ENCODE measurements at places on chromosomes 2 and 18.

- no peak for DNase-seq
Measured at GRCh38 chr2:68594674-68595492, 48.5 kb upstream of the PROKR1 start.

GRCh38 chr2:105121434-105121833 is 83.6 kb downstream of the MRPS9 start:
- DNase-seq, result no peak

GRCh38 chr2:164126960-164127660 is 391.3 kb upstream of the FIGN start:
- DNase-seq, result no peak

DNA sequence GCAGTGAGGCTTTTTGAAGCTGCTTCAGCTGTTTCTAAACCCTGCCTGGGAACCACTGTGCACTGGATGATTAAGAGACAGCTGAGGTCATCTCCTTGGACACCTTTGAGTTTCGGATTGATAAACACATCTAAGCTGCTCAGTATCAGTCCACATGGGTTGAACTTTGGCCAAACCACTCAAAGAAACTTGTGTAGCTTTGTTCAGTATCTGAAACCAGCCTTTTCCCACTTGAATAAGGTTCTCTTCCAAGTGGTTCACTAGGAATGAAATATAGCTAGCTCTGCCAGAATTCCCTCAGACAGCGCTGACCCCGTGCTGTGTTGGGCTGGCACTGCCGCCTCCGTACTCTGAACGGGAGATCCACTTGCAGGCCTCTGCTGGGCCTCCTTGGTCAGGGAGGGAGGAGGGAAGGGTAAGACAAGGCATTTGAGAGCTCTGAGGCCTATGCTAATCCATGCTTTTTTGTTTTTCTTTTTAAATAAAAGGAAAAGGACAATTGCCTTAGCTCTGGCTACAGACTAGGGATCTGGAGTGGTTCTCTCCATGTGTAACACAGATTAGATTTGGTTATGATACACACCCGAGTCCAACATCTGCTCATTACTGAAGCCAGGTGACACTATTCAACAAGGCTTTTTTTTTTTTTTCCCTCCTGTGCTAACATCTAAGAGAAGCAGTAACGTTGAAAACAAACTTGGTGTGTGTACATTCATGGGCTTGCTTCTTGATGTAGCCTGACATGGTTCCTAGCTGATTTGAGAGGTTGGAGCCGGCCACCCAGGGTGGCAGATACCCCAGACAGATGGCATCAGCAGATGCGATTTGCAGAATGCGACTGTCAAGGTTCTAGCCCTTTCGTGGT is 67.7 kb downstream of the NCK2 start:
- DNase-seq, result no peak

DNA sequence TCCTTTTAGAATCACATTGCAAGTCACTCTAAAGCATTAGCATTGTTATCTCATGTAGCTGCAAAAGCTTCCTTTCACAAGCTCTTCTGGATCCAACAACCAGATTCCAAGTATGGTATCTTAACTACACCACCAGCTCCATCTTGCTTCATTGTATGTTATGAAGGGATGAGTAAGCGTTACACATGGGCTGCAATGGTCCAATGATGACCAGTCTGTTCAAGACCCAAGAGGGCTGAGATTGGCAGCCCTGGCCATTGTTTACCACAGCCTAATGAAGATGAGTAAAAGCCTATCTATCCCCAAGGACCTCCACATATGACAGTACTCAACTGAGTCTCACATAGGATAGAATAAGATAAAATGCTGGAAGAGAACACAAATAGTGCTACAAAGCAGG is 6.3 kb downstream of the CFLAR start:
- no peak for DNase-seq

DNA sequence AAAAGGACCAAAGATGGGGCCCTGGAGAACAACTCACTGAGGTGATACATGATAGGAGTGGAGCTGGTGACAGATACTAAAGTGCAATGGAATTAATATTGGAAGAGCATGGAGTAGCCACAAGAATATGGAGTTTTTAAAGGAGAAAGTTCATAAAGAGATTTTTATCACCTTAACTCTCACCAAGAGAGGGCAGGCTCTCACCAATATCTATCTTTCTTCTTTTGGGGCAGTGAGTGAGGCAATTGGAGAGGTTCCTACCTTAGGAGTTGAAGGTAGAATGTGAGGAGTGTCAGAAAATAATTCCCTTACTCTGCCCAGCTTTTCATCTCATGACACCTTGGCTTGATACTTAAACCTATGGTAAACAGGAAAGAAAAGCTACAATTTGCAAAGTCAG is 233.7 kb upstream of the CWC22 start:
- no peak for DNase-seq

DNA sequence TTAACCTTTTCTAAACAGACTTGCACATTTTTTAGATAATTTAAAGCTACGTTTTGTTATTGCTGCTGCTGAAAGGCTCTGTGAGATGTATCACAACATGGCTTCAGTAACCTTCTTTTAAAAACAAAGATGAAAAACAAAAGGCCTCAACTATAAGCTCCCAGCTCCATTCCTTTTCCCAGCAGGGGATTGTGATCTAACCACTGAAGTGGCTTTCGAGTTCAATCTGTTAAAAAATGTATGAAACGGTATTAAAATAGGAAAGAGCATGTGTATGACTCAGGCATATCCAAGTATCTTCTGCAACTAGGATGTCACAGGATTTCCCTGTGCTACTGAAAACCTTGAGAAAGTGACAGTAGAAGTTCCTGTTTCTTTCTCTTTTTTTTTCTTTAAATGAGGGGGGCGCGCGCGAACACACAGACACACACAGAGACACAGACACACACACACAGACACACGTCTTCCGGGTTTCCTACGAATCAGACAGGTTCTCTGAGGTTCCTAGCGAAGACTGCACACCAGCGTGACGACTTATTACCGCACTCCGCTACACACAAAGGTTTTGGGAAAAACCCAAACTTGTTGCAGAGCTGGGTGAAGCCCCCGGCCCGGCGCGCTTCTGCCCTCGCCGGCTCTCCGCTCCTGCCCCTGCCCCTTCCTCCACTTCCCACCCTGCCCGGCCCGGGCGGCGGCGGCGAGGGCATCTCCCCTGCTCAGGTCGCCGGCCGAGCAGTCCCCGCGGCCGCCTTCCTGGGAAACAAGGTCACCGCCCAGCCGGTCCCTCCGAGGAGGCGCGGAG is 86.8 kb downstream of the RBMS1 start:
- no peak for DNase-seq

GRCh38 chr2:204914708-204915107 is 369.4 kb downstream of the PARD3B start:
- no peak for DNase-seq

DNA sequence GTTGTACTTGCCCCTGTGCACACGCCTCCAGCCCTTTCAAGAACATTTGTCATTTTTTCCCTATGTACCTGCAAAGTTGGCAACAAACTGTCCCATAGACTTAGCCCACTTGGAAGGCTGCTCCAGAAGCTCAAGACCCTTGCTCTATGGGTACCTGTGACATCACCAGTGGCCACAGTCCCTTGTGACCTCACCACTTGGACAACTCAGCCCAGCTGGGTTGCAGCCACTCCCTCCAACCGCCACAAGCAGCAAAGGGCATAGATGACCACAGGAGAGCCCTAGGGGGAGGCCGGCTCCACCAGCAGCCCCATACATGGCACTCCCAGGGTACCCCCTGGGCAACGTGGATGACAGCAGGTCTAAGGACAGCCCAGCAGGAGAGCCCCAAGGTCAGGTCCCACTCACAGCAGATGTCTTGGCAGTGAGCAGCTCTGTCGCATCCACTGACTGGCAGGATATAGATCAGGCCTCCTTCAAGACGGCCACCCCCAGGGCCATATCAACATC is at the start of gene TEX44:
TEX44 (plus strand) TSS at position 229 of the 510 bp plus-strand sequence; CDS start at position 317, 88 bp downstream.
- no peak for DNase-seq

DNA sequence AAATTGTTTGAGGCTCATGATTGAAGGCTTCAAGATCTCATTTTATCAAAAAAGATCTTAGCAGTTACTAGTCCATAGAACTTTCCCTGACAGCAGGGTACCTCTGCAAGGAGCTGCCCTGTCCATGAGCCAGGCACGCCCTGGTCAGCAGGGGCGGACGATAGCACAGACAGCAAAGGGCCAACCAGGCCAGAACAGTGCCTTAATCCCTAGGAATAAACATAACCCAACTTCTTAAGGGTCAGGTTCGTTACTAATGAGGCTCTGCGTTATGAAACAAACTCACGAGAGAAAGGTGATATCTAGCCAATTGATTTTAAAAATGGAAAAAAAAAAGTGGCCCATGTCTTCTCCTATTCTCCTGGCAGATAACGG is 59.2 kb downstream of the BCL2 start:
- DNase-seq, result no peak

DNA sequence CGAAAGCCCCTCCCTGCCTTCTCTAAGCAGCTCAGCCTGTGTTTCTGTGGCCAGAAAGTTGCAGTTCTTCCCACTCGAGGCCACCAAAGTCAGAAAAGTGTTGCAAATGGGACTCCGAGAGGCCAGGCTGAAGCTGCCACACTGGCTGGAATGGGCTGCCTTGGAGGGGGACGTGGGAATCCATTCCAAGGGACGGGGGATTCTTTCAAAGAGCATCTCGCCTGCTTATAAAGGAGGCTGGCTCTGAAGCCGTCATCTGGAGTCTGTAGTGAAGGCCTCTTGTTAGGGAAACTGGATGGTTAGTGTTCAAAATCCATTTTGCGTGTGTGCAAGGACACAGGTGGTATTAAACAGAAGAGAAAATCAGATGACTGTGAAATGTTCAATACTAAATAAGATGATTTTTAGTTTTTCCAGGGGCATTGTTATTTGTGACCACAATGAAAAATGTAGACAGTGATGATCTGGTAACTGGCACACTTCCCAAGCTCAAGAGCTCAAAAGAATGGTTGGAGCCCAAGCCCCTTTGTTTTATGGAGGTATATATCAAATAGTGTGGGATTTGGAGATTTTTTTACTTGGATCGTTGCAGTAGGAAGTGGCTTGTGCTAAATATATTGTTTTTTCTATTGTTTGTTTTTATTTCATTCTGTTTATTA is 782 bp downstream of the FAM228B start:
- no peak for DNase-seq

DNA sequence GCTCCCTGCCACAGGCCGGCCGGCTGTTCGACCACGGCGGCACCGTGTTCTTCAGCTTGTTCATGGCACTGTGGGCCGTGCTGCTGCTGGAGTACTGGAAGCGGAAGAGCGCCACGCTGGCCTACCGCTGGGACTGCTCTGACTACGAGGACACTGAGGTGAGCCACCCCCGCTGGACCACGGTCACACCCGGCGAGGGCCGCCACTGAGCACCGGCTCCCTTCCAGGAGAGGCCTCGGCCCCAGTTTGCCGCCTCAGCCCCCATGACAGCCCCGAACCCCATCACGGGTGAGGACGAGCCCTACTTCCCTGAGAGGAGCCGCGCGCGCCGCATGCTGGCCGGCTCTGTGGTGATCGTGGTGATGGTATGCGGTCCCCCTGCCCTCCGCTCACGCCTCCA is 20.8 kb downstream of the ANO7 start:
- no peak for DNase-seq

DNA sequence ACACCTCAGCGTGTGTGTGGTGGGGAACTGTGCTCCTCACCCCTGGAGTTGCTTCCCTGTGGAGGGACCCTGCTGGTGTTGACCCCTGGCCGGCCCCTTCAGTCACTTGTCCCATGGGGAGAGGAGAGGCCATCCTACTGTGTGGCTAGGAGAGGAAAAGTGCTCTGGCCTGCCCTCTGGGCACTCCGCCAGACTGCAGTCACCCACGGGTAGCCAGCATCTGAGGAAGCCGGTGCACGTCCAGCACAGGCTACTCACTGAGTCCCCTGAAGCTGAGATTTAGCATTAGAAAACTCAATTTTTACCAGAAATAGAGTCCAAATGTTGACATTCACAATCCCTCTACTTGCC is 211.5 kb upstream of the RAB6C start:
- DNase-seq, result no peak

- no peak for DNase-seq
Measured at GRCh38 chr2:182324665-182325064, 102.2 kb downstream of the PDE1A start.

DNA sequence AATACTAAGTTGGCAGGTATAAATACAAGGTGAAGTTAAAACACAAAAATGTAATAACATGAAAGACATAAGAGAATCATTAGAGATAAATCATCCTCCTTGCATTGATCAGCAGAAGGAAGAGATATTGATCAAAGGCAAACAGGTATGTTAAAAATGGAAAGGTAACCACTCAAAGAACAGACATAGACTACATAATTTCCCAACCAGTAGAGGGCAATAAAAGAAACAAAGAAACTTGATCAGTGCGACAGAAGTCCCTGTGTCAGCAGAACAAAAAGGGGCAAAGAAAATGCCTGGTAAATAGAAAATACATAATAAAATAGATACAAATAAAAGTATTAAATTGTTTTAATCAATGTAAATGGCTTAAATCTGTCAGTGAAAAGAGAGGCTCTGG is 53.6 kb downstream of the FAM228A start:
- DNase-seq, result no peak

GRCh38 chr2:98156304-98156703 is 69.3 kb downstream of the VWA3B start:
- no peak for DNase-seq

DNA sequence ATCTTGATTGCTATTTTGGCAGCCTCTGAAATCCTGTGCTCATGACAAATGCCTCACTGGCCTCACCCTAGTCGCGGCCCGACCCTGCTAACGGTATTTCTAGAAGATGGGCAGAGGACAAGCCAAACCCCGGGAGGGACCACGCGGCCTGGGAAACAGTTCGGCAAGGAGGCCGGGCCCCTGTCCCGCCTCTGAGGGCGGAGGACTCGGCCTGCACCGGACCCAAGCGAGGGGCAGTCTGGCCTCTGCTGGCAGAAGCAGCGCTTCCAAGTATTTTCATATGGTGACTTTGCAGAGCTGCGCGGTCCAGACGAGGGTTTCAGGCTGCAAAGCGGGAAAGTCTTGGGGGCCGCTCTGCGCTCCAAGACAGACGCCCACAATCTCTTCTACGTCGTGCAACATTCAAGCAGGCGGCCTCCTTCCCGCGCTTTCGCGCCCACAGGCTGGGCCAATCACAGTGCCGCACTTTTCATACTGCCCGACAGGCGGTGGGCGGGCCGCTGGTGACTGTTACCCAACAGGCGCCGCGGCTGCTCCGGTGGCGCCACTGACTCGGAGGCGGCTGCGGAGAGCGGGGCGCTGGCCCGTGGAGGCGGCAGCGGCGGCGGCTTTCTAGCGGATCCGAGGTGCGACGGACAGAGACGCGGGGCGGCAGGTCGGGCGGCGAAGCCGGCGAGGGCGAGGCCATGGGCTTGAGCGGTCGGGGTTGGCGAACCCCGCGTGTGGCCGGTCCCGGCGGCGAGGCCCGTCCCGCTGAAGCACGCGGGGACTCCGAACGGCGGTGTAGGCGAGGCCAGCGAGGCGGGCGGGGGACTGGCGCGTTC is at the start of gene RBM44:
RBM44 (plus strand) TSS at position 544 of the 824 bp plus-strand sequence. CDS start 14,831 bp downstream, outside the sequence.
- no peak for DNase-seq

Measured in progenitor cell of endocrine pancreas (in vitro differentiated cells).